ENCODE measurements at places on chromosomes 13 and 19.

DNA sequence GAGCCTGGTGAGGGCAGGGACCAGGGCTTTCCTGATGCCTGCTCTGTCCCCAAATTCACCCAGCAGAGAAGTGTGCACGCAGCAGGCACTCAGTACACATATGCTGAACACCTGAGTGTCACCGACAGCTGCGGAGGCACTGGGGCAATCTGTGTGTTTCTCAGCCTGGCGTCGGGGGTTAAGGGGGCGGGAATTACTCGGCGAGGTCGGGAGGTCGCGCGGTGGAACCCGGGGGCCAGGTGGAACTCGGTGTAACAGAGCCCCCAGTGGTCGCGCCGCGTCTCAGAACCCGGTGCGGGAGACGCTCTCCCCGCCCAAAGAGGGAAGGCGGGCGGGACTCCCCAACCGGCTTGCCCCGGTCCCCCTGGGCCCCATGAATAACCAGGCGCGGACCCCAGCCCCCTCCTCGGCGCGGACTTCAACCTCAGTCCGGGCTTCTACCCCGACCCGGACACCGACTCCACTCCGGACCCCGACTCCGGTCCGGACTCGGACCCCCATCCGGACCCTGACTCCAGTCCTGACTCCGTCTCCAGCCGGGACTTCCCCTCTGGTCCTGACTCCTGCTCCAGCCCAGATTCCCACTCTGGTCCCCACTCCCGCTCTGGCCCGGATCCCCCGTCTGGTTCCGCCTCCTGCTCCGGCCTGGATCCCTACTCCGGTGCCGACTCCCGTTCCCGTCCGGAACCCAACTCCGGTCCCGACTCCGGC, at the start of gene SELENOV:
Gene SELENOV, plus strand, starts transcription at position 300 of the 711 bp plus-strand sequence. Its CDS starts 74 bp downstream, at position 374.
- no peak for DNase-seq

DNA sequence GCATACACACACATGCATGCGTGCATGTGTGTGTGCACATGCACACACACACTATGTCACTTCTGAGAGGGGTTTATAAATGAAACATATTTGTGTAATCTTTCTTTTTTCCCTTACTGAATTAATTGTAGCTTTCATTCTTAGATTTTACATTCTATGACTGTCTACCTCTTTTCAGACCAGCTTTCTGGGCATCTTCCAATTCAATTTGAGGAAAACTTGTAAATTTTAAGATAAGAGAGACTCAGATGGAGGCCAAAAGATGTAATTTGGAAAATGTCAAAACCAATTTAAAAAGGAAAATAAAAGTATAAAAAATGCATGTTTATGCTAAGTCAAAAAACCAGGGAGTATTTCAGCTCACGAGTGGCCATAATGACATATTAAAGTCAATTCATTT, 594.5 kb downstream of the OLFM4 start:
- DNase-seq, result no peak

GRCh38 chr13:113980489-113981064, 6.7 kb upstream of the C13orf46 start:
- no peak for DNase-seq

- DNase-seq, result peak; percentile 10
Measured at GRCh38 chr13:78121459-78122348, 203.1 kb upstream of the EDNRB start.

GRCh38 chr19:10761443-10762250, 43.8 kb downstream of the DNM2 start:
- DNase-seq, result no peak

GRCh38 chr19:50741179-50741933, 18.2 kb downstream of the CLEC11A start:
- no peak for DNase-seq

GRCh38 chr19:36986601-36987000, 70.5 kb downstream of the ZNF568 start:
- DNase-seq, result no peak

- no peak for DNase-seq
Measured at GRCh38 chr13:44017756-44018309, 138.1 kb downstream of the LACC1 start.

- DNase-seq, result no peak
Measured at GRCh38 chr13:106089261-106089980, 446.0 kb downstream of the EFNB2 start.

- DNase-seq, result no peak
Measured at GRCh38 chr13:26618726-26619125, 61.2 kb downstream of the WASF3 start.

- DNase-seq, result no peak
Measured at GRCh38 chr13:50359779-50360178, 344.5 kb downstream of the KCNRG start.

GRCh38 chr19:17863520-17864182, 3.9 kb downstream of the RPL18A start:
- DNase-seq, result no peak

Measured in germinal center (tissue), 1 donor.